Liver (tissue), 10 donors: ENCODE measurements at places on chromosomes 11 and 22. TPM values are rescaled to one million over a fixed set of nuclear protein-coding genes. Genes with fewer than 3 reads are reported as not detected.
A peak's percentile ranks its signal among the peaks of the same experiment; 100 is the strongest.

MPEG1 gene
- 12.8 TPM for polyA plus RNA-seq

RFPL1 gene
- not detected for polyA plus RNA-seq

SCUBE1 gene
- 0.07 TPM for polyA plus RNA-seq

CALCB gene
- 0.58 TPM for polyA plus RNA-seq

RRM1 gene
- 11.2 TPM for polyA plus RNA-seq

SMARCB1 gene
- 18.8 TPM for polyA plus RNA-seq

LMO1 gene
- not detected for polyA plus RNA-seq

ASCL2 gene
- 0.29 TPM for polyA plus RNA-seq

BDNF gene
- polyA plus RNA-seq: 0.03 TPM

OR51I1 gene
- polyA plus RNA-seq: not detected

HOATZ gene
- polyA plus RNA-seq: not detected

ARHGAP32 gene
- 1.8 TPM for polyA plus RNA-seq

CBY1 gene
- polyA plus RNA-seq: 9.3 TPM

OR52E8 gene
- polyA plus RNA-seq: not detected

EXPH5 gene
- 2.3 TPM for polyA plus RNA-seq

PRR33 gene
- not detected for polyA plus RNA-seq

CD248 gene
- 1.5 TPM for polyA plus RNA-seq

CHRM1 gene
- not detected for polyA plus RNA-seq

GRCh38 chr11:104134745-104135144, 29.2 kb downstream of the PDGFD start:
- no peak overlapping the region for H3K4me3 ChIP-seq
- H3K27me3 ChIP-seq: no peaks in the 10 kb centered on the region
- no peak overlapping the region for H3K27ac ChIP-seq
- no peaks in the 10 kb centered on the region for H3K36me3 ChIP-seq
- no peaks in the 10 kb centered on the region for H3K4me1 ChIP-seq

- peaks cover 24% of the 10 kb centered on the region for H3K4me1 ChIP-seq
- no peak overlapping the region for H3K4me3 ChIP-seq
- H3K36me3 ChIP-seq: no peaks in the 10 kb centered on the region
Observed at GRCh38 chr11:47001781-47002181, 65.2 kb downstream of the CSTPP1 start.

GRCh38 chr22:48919187-48919590, 908.5 kb downstream of the BRD1 start:
- no peaks in the 10 kb centered on the region for H3K36me3 ChIP-seq
- H3K4me1 ChIP-seq: no peaks in the 10 kb centered on the region
- H3K27me3 ChIP-seq: peaks cover 3% of the 10 kb centered on the region
- DNase-seq: peak; percentile 24

- H3K36me3 ChIP-seq: no peaks in the 10 kb centered on the region
- H3K27me3 ChIP-seq: no peaks in the 10 kb centered on the region
- DNase-seq: no peak
- H3K27ac ChIP-seq: peak overlapping the region; percentile 11
Observed at GRCh38 chr11:35815556-35816315, 128.1 kb upstream of the LDLRAD3 start.

GRCh38 chr11:66218846-66219620, 49.4 kb upstream of the RAB1B start:
- H3K4me1 ChIP-seq: no peaks in the 10 kb centered on the region
- H3K4me3 ChIP-seq: no peak overlapping the region
- peaks cover 2% of the 10 kb centered on the region for H3K36me3 ChIP-seq
- no peak overlapping the region for H3K27ac ChIP-seq
- no peaks in the 10 kb centered on the region for H3K27me3 ChIP-seq
- peak; percentile 13 for DNase-seq

GRCh38 chr11:70250876-70251658, 19.4 kb upstream of the PPFIA1 start:
- no peaks in the 10 kb centered on the region for H3K4me1 ChIP-seq
- no peaks in the 10 kb centered on the region for H3K36me3 ChIP-seq
- H3K27me3 ChIP-seq: no peaks in the 10 kb centered on the region
- H3K4me3 ChIP-seq: no peak overlapping the region
- DNase-seq: no peak
- no peak overlapping the region for H3K27ac ChIP-seq

DNA sequence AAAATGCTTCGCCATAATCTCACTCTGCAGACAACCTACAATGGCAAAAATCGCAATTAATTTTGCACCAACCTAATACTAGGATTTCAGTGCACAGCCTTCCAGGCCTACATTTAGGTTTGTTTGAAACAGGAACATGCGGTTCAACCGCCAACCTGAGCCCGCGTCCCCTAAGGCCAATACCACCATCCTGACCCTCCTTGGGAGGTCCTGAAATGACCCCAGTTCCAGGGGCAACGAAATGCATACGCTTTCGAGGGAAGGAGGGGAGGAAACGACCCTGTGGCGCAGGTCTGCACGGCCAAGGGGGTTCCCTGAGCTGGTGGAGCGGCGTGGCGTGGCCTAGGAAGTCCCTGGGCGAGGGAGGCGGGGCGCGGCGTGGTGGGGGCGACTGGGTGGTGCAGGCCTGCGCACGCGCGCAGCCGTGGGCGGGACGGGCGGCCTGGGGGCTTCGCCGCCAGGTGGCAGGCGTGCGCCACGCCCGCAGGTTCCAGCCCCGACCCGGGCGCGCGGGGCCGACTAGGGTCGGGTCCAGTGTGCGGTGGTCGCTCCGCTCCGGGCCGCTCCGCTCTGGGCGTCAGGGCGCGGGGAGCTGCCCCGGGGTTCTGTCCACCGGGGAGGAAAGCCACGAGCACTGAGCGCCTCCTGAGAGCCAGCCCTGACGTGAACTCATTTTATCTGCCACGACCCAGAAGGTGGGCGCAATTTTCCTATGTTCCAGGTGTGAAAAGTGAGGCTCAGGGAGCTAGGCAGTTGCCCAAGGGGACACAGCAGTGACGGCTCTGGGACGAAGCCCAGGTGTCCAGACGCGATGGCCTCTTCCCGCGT, 94.1 kb downstream of the SWAP70 start:
- no peaks in the 10 kb centered on the region for H3K36me3 ChIP-seq
- DNase-seq: peak; percentile 90
- H3K4me1 ChIP-seq: no peaks in the 10 kb centered on the region
- peak overlapping the region; percentile 83 for H3K4me3 ChIP-seq
- no peaks in the 10 kb centered on the region for H3K27me3 ChIP-seq
- peak overlapping the region; percentile 65 for H3K27ac ChIP-seq

- H3K27ac ChIP-seq: no peak overlapping the region
- H3K36me3 ChIP-seq: no peaks in the 10 kb centered on the region
- no peaks in the 10 kb centered on the region for H3K4me1 ChIP-seq
- no peak overlapping the region for H3K4me3 ChIP-seq
Observed at GRCh38 chr22:47432683-47433082, 670.2 kb downstream of the TBC1D22A start.

- no peaks in the 10 kb centered on the region for H3K4me1 ChIP-seq
- DNase-seq: peak; percentile 56
- no peaks in the 10 kb centered on the region for H3K36me3 ChIP-seq
Observed at GRCh38 chr11:76698321-76699043, 27.9 kb upstream of the LRRC32 start.

DNA sequence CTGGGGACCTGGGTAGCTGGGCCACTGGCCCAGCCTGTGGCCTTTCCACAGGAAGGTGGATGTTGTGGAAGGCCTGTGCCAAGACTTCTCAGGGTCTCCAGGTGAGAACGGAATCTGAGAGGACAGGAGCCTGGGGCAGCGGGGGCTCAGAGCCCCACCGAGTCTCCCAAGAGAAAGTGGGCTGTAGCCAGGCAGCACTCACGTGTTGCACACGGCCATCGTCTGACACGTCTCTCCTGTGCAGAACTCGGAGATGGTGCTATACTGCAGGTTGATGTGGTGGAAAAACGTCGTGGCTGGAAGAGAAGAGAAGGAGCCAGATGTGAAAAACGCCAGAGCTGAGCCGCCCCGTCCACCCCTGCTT, 6.4 kb downstream of the MOB2 start:
- H3K27me3 ChIP-seq: no peaks in the 10 kb centered on the region
- no peak for DNase-seq

DNA sequence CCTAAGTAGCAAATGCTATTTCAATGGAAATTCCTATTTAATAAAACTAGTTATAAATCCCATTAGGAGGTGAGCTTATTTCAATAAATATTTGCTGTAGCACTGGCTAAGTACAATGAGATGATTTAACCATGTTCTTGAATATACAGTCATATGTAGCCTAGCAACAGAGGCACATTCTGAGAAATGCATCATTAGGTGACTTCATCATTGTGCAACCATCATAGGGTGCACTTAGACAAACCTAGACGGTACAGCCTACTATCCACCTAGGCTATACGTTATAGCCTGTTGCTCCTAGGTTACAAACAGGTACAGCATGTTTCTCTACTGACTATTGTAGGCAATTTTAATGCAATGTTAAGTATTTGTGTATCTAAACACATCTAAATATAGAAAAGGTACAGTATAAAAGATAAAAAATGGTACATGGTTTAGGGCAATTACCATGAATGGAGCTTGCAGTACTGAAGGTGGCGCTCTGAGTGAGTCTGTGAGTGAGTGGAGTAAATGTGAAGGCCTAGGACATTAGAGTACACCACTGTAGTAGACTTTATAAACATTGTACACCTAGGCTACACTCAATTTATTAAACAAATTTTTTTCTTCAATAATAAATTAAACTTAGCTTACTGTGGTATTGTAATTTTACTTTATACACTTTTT, 350.1 kb downstream of the CASP12 start:
- no peaks in the 10 kb centered on the region for H3K27me3 ChIP-seq
- H3K4me3 ChIP-seq: no peak overlapping the region

DNA sequence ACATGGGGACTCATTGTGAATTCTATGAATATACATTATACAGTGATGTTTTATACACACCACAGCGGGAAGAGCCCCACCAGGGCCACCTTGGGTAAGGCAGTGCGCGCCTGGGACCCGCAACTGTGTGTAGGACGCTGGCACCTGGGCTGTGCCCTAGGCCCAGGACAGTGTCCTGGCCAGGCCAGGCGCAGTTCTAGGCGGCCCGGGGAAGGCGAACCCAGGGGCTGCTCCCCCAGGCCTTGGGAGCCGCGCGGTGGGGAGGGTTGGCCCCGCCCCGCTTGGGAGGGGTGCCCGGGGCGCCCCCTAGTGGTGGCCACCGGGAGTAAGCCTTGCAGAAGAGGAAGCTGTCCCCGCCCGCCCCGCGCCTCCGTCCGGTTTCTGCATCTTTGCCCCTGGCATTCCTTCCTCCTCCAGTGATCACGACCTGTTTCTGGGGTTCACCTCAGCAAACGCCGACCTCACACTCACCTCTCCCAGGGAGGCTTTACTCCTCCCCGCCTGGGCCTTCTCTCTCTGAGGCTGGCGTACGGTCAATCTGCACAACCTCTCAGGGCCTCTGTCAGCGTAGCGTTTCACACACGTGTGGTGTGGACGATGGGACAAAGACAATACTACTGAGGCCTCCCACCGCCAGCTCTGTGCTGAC, 9.5 kb upstream of the EHD1 start:
- H3K4me3 ChIP-seq: peak overlapping the region; percentile 5
- H3K27me3 ChIP-seq: no peaks in the 10 kb centered on the region
- peak overlapping the region; percentile 52 for H3K27ac ChIP-seq
- peak; percentile 96 for DNase-seq
- H3K4me1 ChIP-seq: peaks cover 10% of the 10 kb centered on the region

GRCh38 chr11:16186680-16187079, 169.7 kb downstream of the SOX6 start:
- DNase-seq: no peak
- no peak overlapping the region for H3K4me3 ChIP-seq
- H3K4me1 ChIP-seq: peaks cover 22% of the 10 kb centered on the region
- peak overlapping the region; percentile 77 for H3K27ac ChIP-seq

GRCh38 chr11:45215098-45215865, 68.8 kb downstream of the PRDM11 start:
- H3K27ac ChIP-seq: no peak overlapping the region
- no peaks in the 10 kb centered on the region for H3K27me3 ChIP-seq
- DNase-seq: no peak
- H3K36me3 ChIP-seq: no peaks in the 10 kb centered on the region
- H3K4me1 ChIP-seq: no peaks in the 10 kb centered on the region
